Activated CD4-positive, alpha-beta T cell treated with anti-CD3 and anti-CD28 coated beads, Interleukin-2, amount 50 U/mL, for 16 hours (primary cell): ENCODE measurements at places on chromosomes 7 and 10.
A peak's percentile ranks its signal among the peaks of the same experiment; 100 is the strongest.

DNA sequence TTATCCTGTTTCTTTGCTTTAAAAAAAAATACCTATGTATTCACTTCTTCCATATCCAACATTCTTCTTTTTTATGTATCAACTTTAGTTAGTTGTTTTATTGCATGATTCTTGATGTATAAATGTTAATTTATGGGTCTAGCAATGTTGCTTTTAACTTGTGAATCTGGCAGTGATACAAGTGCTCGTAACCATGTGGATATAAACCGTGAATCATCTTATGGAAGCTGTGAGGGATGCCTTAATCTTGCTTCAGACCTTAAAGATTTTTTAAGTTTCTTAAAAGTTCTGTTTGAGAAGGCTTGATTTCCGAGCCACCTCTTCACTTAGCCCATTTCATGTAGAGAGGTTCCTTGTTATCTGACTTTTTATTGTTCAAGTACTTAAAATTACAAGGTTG lies 25.9 kb downstream of the HELLS start:
- DNase-seq, result no peak

DNA sequence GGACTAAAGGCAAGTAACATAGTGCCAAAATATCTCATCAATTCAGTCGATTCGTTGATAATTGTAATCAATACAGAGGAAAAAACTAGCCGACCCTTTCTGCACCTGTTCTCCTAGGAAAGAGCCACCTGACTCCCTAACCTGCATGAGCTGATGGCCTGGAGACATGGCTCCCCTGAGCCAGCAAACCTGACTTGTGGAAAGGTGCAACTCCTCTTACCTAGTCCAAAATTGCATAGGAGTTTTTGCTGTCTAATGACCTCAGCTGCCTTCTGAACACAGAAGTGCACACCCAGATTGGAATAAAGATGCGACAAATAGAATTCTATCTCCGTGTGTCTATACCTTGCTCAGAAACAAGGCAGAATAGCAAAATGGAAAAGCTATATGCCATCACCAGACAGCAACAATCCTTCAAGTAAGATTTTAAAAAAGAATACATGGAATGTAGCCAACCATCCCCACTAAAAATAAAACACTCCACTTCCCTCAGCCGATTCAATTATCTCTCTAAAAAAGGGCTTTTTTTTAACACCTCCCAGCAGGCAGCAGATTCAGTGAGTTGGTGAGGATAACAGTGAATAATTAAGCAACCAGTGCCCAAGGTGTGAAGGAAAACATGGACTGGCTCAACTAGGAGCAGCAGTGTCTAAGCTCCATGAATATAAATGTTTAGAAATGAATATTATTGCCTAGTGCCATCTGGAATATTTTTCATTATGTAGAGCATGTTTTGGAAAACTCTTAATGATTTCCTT lies 26.6 kb upstream of the LMTK2 start:
- DNase-seq, result no peak

GRCh38 chr7:140640727-140641523 lies at the start of gene DENND2A:
DENND2A (minus strand) TSS chr7:140640813; CDS start chr7:140602397, 38,416 bp downstream.
- no peak for DNase-seq

DNA sequence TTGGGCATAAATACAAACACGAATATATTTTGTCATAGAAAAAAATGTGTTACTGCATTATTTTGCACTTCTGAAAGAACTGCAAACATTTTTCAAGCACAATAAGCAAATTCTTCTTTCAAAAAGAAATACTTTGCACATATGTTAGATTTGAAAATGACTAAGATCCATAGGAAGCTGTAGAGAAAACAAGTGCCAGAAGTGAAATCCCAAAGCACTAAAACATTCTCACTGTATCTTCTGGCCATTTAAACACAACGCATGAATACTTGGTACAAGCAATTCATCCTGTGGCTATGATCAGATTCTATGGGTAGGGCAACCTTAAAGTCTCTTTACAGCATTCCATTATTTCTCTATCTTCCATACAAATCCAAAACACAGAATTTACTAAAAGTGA lies 225.4 kb upstream of the IMMP2L start:
- no peak for DNase-seq

- DNase-seq, result peak; percentile 59
These were observed 93.3 kb downstream of the FAM53B start for GRCh38 chr10:124650820-124651401.

- DNase-seq, result no peak
These were observed 28.4 kb upstream of the CBLL1 start for GRCh38 chr7:107715531-107715930.

DNA sequence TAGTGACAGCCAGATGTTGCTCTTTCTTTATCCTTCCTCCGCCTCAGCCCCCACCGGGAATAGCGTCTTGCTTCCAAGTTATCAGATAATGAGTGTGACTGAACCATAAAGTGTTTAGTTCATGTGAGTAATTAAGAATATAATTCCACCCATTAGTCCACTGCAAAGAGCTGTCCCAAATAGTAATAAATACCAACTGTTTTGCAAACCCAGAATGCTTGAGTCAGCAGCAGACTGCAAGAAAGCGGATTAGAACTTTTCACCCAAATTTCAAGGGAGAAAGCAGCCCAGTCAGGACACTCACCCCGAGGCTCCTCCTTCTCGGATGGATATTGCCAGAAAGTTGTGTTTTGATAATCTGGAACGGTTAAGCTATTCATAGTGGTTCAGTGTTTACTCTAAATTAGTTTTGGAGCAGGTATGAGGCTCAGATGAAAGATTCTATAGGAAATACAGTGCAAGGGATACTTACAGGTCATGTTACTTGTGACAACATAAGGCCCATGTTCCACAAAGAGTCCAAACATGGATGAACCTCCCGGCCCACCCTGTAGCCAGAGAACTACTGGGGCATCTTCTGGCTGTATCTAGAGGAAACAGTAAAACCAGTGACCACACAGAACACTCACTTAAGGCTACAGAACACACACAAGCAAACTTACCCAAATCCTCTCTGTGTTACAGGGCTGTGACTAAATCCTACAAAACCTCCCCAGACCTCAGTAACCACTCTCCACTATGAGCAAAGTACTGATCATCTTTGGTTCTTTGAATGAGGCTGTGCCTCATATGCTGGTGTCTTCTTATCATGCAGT lies 50.5 kb downstream of the CPVL start:
- no peak for DNase-seq

- no peak for DNase-seq
These were observed 179.5 kb downstream of the REEP3 start for GRCh38 chr10:63700631-63701156.

- peak; percentile 12 for DNase-seq
These were observed 23.0 kb downstream of the ZFAND2A start for GRCh38 chr7:1136841-1137516.

GRCh38 chr7:79528421-79528820 lies 75.0 kb upstream of the MAGI2 start:
- DNase-seq, result no peak

GRCh38 chr10:68550747-68551411 lies 9.3 kb upstream of the TET1 start:
- DNase-seq, result peak; percentile 66

DNA sequence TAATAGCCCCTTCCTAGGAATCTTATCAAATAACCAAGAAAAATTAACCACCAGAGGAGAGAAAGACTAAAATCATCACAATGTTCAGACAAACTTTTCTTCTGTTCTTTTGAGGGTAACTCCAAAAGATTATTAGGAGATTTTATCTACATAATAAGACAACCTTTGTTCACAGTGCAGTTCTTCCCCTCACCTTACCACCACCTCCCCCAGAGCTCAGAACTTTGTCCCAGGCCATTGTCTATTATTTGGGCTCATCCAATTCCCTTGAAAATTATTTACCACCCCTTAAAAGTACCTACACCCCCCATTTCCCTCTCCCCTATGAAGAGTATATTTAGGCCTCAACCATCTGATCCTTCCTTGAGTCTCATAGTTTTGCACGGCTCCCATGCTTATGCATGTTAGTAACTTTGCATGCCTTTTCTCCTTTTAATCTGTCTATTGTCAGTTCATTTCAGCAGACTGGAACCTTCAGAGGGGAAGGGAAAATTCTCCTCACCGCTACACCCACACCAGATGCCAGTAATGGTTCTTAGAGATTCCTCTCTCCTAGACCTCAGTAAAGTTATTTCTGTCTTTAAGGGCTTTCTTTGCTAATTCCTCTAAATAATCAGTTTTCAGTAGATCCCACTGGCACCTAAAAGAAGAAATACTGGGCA lies 234.9 kb downstream of the SKIDA1 start:
- DNase-seq, result no peak

GRCh38 chr7:93475811-93476210 lies 98.7 kb downstream of the CALCR start:
- no peak for DNase-seq
